ENCODE measurements at places on chromosomes 16 and 17.

- no peak for DNase-seq
These were observed 868.3 kb downstream of the CDH11 start for GRCh38 chr16:64253525-64253924.

- no peak for DNase-seq
These were observed 25.4 kb downstream of the CRAMP1 start for GRCh38 chr16:1637526-1637925.

GRCh38 chr17:8720596-8720995, 24.0 kb downstream of the CCDC42 start:
- no peak for DNase-seq

- DNase-seq = no peak
These were observed 338.7 kb upstream of the TNRC6C start for GRCh38 chr17:77619851-77620250.

GRCh38 chr16:77937473-77938149, 84.7 kb upstream of the CLEC3A start:
- no peak for DNase-seq

DNA sequence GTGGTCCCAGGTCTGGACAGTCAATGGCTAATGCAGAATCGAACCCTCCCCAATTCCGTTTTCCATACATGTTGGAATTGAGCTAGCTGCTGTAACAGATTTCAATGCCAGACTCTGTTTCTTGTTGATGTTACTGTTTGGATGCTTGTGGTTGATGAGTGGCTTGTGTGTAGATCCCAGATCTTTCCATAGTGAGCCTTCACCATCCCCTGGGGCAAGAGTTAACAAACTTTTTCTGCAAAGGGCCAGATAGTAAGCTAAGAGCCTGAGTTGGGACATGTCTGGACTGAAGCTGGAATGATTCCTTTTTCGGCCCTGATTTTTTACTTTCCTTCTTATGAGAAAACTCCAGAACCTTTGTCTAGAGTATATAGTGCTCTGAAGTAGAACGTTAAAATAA, 296.3 kb downstream of the CPPED1 start:
- no peak for DNase-seq

DNA sequence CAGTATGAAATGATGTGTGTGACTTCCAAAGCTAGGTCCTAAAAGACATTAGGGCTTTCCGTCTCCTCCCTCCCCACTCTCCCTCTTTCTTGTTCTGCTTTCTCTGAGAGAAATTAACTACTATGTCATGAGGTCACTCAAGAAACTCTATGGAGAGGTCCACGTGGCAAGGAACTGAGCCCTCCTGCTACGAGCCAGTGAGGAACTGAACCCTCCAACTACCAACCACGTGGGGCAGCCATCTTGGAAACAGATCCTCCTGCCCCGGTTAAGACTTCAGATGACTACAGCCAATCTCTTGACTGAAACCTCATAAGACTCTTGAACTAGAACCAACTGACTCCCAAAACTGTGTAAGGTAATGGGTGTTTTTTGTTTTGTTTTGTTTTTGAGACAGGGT, 4.2 kb upstream of the ALOX15 start:
- DNase-seq = no peak

GRCh38 chr17:50152736-50153135, 2.3 kb upstream of the PPP1R9B start:
- DNase-seq = no peak

DNA sequence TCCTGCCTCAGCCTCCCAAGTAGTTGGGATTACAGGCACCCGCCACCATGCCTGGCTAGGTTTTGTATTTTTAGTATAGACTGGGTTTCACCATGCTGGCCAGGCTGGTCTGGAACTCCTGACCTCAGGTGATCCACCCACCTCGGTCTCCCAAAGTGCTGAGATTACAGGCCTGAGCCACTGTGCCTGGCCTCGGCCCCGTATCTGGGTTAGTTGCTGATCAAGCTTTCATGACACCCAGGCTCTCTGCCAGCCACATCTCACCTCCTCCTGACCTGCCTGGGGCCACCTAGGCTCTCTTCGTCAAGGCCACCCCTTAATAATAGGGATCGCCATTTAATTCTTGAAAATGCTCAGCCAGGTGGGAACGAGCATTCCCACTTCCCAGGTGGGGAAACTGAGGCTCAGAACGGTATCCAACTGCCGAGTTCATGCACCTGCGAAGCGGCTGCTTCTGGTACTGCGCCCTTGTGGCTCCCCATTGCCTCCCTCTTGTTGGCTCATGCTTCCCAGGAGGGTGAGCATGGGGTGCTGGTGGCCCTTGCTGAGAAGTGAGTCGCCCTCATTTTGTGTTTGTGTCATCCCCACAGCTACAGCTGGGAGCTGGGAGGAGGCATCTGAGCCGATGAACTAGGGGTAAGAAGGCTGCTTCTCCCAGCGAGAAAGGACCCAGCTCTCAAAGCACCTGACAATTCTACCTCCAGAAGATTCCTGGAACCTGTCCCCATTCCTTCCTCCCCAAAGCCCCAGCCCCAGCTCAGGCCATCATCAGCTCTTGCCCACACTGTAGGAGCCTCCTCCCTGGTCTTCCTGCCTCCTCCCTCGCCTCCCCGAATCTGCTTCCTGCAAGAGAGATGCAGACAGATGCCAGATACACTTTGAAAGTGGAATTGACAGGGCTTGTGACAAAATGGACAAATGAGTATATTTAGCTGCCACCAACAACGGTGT, 17.3 kb upstream of the SNN start:
- no peak for DNase-seq

GRCh38 chr17:39653662-39654331, 11.4 kb upstream of the TCAP start:
- peak; percentile 70 for DNase-seq

GRCh38 chr16:81657781-81658180, 121.3 kb upstream of the PLCG2 start:
- peak; percentile 80 for DNase-seq

- no peak for DNase-seq
These were observed 1.9 kb downstream of the NDUFAB1 start for GRCh38 chr16:23594186-23594585.

GRCh38 chr16:926715-927114, 44.1 kb downstream of the LMF1 start:
- no peak for DNase-seq

GRCh38 chr16:14565688-14566025, 64.4 kb downstream of the PARN start:
- DNase-seq = no peak

DNA sequence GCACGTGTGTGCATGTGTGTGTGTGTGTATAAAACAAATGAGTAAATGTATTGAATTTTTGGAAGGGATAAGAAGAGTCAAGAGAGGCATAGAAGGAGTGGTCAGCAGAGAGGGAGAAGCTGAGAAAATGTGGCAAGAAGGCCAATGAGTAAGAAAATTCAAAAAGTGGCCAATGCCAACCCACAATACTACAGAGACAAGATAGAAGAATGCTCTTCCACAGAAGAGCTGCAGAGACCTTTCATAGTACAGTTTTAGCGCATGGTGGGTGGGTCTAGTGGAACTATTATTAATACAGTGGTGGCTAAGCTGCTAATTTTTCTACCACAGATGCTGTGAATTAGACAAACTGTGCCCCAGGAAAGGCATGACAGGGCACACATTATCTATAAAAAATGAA, 233.5 kb downstream of the NTN1 start:
- DNase-seq = no peak

GRCh38 chr16:52825892-52826291, 226.8 kb downstream of the CHD9NB start:
- DNase-seq = peak; percentile 53

DNA sequence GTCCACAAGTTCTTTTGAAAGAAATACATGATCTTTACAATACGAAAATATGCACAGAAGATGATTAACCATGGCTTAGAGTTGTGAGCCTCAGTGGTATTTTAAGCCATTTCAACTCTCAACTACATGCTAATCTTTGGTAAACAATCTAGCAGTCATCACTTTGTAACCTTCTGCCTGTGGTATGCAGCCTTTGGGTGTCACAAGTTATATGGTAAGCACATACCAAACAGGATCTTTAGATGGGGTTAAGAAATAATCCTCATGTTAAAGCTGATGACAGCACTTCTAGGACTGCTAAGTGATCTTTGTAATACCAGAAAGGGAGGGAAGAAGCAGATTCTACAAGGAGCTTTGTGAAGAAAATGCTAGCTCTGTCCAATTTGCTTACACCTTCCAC, 74.3 kb downstream of the CA4 start:
- DNase-seq = no peak

- no peak for DNase-seq
These were observed 288.3 kb upstream of the TNRC6C start for GRCh38 chr17:77670173-77670572.

GRCh38 chr17:17919169-17920107, 52.8 kb downstream of the TOM1L2 start:
- peak; percentile 74 for DNase-seq

GRCh38 chr16:23803591-23804123, 32.1 kb upstream of the PRKCB start:
- DNase-seq = peak; percentile 40

DNA sequence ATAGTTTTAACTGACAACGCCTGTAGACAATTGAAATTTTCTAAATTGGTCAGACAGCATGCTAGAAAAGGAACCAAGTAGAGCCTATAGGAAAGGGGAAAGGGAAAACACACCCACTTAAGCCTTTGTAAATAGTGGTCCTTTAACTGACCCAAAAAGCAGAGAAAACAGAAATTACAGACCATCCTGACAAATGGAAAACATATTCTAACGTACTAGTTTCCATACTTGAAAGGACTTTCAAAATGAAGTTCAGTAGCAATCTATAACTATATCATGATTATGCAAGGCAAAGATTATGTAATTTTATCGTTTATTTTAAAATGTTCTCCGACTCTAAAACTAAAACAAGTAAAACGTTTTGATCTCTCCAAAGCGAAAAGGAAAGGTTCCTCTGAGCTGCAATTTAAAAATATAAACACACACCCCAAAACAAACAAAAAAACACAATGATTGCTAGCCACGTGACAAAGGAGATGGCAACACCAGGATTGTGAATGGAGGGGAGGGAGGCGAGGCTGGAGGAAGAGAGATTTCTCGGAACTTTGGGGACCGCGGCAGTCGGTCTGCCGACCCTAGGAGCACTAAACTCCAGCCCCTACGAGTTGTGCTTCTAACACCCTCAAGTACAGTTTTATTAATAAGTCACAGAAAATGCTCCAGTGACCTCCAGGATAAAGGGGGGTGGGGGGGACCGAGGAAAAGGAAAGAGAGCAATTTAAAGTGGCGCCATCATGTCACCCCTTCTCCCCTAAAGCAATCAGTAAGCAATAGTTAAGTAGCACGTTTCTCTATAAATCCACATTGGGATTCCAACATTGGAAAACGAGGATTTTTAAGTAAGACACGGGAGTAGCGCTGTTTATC, 1.7 kb downstream of the KANSL1 start:
- DNase-seq = peak; percentile 14

DNA sequence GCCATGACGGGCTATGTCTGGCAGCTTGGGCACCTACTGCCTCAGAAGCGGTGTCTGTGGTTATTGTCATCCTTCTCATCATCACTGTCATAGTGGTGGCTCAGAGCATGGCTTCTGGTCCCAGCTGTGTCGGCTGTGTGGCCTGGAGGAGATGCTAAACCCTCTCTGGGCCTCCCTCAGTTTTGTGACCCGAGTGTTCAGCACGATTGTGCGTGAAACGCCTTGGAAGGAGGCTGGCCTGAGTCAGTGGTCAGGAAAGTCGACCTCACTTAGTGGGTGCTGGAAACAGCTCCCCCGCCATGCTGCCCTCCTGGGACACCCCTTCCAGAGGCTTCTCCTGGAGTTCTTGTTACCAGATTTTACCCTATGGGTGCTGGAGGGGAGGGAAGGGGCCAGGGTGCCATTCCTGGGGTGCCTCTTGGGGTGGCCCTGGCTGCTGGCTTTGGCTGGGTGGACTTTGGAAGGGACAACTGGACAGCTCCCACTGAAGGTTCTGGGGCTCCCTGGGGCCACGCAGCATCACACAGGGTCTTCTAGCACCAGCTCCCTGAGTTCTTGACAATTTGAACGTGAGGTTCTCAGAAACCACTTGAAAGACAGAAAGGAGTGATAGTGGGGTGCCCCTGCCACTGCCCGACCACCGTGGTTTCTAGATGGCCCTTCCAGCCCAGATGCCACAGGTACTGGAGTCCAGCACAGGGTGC, 226.5 kb upstream of the GSE1 start:
- no peak for DNase-seq

GRCh38 chr16:77302249-77302648, 103.0 kb downstream of the SYCE1L start:
- no peak for DNase-seq

DNA sequence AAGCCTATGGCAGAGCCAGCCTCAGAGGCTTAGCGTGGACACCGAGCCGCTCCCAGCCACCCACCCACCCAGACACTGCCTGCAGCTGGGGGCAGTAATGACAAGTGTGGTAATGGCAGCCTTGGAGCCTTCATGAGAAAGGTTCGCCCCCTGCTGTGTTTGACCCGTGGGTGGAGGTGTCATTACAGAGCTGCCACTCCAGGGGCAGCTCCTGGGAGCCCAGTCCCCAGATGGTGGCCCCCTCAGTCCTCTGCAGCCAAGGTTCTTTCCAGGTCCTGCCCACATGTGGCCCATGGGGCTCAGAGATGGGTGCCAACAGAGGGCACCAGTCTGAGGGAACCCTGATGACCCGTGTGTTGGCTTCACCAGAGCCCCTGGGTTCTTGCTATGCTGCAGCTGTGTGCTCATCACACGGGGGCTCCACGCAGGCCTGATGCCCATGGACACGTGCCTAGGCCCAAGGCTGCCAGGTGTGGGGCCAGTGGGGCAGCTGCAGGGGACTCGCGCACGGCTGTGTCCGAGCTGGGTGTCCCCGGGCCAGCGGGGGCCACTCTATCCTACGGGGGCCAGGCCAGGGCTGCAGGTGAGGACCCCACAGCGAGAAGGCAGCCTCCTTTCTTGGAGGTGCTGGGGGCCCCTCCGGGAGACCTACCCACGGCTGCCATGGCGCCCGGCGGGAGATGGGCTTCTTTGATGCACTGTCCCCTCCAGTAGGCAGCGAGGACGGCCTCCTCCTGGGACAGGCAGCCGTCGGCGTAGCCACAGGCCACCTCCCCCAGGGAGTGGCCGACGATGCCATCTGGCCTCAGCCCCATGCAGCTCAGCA, 8.1 kb downstream of the FASN start:
- no peak for DNase-seq

GRCh38 chr16:54148974-54149373, 137.6 kb downstream of the IRX3 start:
- no peak for DNase-seq
